ENCODE measurements at places on chromosomes 1 and 21. TPM values are rescaled to one million over a fixed set of nuclear protein-coding genes. Genes with fewer than 3 reads are reported as not detected.
A peak's percentile ranks its signal among the peaks of the same experiment; 100 is the strongest.

Gene CYP4X1
- total RNA-seq, result not detected

Gene KIAA1614
- total RNA-seq, result not detected

Gene TNFRSF18
- total RNA-seq, result 126 TPM

Gene CFHR1
- total RNA-seq, result not detected

Gene OR2L2
- 0.07 TPM for total RNA-seq

DNA sequence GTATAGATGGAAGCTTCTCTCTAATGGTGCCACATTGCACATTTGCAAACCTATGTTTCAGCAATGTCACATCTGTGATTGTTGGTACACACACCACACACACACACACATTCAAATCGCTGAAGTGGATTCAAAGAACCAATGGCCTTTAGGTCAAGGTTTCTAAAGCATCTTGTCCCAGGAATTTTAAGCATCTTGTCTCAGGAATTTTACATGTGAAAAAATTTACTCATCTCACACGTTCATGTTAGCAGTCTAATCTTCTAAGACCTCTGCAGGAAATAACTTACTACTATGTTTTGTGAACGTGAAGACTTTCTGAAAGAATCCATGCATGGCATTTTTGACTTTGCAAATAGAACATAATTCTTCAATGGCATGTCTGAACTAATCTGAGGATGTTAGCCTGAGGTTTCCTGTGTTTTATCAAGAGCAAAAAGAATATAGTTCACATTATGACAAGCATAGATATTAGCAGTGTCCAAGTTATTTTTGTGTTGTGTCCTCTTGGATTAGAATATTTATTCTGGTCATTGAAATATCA lies 125.1 kb downstream of the CYYR1 start:
- no peak for DNase-seq

DNA sequence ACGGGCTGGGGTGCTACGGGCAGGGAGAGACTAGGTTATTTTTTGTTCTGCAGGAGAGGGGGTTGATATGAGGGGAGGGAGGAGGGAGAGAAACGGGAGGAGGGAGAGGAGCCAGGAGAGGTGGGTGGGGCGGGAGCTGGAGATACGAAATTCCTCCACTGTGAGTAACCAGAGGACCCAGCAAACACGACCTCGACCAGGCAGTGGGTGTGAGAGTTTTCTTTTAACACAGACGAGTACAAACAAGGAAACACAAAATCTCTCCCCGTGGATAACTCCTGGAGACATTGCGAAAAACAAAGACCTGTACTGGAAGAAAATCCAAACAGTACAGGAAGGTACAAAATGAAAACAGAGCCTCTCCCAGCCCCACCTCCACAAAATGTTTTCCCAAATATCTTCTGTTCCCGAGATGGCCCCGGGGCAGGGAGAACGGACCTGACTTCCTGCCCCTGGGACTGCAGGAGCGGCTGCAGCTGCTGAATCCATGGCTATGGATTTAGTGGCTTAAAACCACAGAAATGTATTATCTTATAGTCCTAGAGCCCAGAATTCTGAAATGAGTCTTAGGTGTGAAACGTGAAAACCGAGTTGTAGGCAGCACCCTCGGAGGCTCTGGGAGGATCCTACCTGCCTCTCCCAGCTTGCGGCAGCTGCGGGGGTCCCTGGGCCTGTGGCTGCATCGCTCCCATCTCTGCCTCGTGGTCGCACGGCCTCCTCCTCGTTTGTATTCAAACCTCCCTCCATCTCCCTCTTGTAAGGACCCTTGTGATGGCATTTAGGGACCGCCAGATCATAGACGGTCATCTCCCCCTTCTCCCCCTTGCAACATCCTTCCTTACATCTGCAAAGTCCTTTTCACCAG lies 82.2 kb downstream of the RIPK4 start:
- no peak for DNase-seq

DNA sequence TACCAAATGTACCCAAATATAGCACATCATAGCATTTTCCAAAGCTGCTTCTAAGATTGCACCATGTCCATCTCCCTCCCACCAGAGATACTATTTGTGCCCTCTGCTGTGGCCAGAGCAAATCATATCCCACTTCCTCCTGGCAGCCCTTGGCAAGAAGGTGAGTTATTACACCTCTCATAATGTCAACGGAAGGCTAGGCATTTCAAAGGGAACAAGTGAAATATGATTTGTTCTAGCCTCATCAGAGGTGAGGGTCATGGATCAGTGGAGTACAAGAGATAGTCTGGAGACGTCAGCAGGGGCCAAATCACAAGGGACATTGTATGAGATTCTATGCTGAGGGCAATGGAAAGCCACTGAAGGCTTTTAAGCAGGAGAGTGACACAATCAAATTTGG lies 90.2 kb upstream of the BCAR3 start:
- no peak for DNase-seq

GRCh38 chr1:241934201-241934848 lies 23.2 kb upstream of the BECN2 start:
- no peak for DNase-seq

DNA sequence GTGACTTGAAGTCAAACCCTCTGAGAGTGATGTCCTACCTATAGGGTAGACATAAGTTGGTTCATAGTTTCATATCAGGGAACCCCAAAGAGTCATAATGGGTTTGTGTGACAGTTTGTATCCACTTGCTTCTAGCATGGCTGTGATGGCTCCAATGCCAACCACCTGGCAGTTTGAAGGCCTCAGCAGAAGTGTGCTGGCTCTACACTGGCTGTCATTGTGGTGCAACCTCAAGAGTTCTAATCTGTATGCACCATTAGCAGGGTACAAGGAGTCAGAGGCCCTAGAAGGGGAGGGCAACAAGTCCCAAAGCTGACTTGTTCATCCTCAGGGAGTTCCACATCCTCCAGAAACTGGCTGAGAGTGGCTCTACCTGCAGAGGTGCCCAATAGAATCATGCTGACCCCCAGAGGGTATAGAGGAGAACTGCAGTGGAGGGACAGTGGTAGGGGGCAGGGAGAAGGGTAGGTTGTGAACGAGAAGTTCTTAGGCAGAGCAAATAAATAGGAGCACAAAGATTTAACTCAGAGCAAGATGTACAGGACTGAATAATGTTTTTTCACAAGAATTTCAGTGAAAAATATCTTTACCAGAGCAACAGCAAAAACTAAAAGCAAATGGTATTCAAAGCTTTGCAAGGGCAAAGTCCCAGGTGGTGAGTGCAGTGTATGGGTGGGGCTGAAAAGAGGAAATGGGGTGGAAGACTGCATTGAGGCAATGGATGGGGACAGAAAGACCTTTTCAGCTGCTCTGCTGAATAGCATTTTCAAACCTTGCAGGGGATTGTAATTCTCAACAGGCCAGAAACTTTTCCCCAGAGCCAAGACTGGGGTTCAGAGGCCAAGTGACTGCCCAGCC lies 3.2 kb downstream of the FCRL2 start:
- DNase-seq, result no peak

DNA sequence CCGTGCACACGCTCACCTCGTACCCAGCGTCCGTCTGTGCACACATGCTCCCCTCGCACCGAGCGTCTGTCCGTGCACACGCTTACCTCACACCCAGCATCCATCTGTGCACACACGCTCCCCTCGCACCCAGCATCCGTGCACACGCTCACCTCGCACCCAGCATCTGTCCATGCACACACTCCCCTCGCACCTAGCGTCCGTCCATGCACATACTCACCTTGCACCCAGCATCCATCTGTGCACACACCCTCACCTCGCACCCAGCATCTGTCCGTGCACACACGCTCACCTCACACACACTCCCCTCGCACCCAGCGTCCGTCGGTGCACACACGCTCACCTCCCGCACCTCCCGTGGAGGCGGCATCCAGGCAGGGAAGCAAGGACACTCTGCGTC lies 24.4 kb upstream of the COL18A1 start:
- no peak for DNase-seq

- DNase-seq, result no peak
These were observed 37.5 kb downstream of the LRRC3 start for GRCh38 chr21:44492567-44493385.

- DNase-seq, result peak; percentile 31
These were observed 35.4 kb downstream of the AK2 start for GRCh38 chr1:33001282-33001681.

GRCh38 chr1:9340172-9340854 lies 47.6 kb downstream of the SPSB1 start:
- no peak for DNase-seq

DNA sequence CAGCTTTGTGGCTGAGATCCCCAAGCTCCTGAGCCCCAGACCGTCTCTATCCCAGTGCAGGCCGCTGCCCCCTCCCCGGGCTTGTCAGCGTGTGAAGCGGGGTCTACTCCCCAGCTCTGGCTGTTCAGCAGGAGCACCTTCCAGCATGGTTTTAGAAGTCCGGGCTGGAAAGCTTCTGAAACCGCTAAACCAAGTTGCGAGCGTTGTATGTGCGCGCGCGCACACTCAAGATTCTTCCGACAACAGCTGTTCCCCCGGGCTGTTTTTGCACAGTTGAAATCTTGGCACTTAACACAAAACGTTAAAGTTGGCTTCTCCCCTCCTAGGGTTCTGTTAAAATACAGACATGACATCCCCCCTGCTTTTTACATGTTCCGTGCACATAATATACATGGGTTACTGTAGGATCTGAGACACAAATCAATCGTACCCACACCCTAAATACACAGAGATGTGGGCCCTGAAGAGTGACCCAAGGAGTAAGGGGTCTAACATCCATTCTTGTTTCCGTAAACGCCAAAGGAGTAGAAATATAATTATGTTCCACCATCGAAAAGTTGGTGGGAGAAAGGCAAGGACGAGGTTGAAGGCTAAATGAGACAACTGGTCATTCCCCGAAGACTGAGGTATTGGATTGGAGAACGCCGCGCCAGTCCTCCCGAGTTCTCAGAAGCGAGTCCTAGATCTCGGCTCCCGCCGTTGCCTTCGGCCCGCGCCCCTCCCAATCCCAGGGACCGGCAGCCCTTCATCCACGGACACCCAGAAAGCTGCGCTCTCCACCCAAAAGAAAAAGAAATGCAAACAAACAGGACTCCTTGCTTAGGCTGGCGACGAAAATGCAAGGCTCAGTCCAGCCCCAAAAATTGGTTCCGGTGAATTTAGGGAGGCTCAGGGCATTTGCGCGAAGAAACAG lies 1.3 kb downstream of the TBX15 start:
- DNase-seq, result no peak

DNA sequence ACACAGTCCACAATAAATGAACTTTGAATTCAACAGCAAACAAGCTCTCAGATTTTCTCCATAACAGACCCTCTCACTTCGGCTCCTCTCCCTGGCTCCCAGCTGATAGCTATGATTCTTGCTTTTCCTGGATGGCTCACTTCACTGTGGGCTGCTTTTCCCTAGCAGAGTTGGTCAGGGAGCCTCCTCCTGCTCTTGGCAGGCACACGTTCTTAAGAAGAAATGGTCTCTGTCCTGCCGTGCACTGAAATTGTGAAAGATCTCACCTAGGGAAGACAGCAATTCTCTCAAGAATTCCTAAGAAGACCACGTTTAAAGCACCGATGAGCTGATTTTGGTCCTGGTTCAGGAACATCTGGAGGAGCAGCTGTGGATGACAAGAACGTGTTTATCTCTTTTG lies 148.5 kb upstream of the KCNK2 start:
- no peak for DNase-seq

GRCh38 chr1:36486439-36487335 lies 4.0 kb upstream of the CSF3R start:
- DNase-seq, result no peak

DNA sequence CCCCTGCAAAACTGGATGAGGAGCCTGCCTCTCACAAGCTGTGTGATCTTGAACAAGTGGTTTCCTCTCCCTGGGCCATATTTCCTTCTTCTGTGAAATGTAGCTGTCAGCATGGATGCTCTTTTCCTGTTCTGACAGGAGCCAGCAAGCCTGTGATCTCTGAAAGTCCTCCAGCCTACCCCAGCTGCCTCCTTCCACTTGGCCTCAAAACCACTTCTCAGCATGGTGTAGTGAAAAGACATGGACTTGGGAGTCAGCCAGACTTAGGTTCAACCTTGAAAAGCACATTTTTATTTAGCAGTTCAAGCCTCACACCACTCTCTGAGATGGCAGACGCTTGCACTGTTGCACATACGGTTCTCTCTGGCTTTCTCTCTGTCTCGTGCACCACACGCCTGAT lies 292.9 kb upstream of the DUSP10 start:
- no peak for DNase-seq

- no peak for DNase-seq
These were observed 153.4 kb downstream of the FMN2 start for GRCh38 chr1:240244968-240245628.

GRCh38 chr21:37566790-37567615 lies 200.4 kb downstream of the DYRK1A start:
- DNase-seq, result no peak

GRCh38 chr21:27953340-27954045 lies 986.6 kb upstream of the ADAMTS5 start:
- DNase-seq, result no peak

- DNase-seq, result no peak
These were observed 28.9 kb downstream of the SLC37A1 start for GRCh38 chr21:42542596-42542995.

DNA sequence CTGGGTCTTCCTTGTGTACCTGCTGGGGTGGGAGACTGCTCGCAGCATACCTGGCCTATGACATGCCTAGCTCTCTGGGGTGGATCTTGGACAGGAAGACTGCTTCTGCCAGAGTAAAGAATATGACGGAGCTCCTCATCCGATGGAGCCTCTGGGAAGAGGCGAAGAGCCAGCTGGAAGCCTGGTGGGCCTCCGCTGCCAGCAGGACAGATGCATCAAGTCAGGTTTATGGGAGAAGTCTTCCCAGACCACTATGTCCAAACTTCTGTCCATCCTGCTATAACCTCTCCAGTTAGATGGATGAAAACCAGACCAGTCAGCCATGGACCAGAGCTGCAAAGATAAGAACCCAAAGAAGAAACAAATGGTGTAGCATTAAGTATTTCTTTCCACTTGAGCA lies 27.7 kb upstream of the NGF start:
- no peak for DNase-seq

DNA sequence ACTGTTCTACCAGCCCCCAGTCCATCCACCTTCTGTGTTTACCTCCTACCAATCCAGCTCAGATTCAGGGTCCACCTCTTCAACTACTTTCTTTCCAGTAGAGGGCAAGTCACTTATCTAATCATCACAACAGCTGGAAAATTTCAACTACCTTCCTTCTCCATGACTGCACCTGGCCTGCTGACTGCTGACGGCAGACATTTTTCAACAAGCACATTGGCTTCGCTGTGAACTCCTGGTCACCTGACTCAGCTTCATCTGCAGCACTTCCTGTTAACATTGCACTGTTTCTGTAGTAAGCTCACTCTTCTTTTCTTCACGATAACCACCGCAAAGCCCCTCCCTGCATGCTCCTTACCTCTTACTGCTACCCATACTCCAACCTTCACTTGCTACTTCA lies 405.7 kb downstream of the NTNG1 start:
- DNase-seq, result no peak

- no peak for DNase-seq
These were observed 15.3 kb downstream of the CLCC1 start for GRCh38 chr1:108947871-108948525.

- DNase-seq, result peak; percentile 21
These were observed 1.2 kb downstream of the SCAF4 start for GRCh38 chr21:31730712-31731055.

DNA sequence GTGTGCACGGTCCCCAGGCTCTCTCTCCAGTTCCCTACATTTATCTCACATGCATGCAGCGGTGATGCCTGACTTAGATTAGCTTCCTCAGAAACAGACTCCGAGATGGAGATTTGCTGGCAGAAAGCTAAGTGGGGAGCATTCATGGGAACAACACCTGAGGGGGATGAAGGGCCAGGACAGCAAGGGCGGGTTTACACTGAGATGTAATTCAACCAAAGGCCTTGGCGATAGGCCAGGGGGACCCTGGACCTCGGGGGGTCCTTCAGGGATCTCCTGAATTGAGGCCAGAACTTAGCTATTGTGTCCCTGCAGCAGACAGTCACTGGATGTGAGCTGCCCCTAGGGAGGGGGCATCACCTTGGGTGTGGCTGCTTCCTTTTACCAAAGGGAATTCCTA lies 246.1 kb upstream of the CSF3R start:
- DNase-seq, result no peak

Data from activated CD8-positive, alpha-beta T cell treated with anti-CD3 and anti-CD28 coated beads for 36 hours (primary cell).